ENCODE measurements at places on chromosomes 4 and X. TPM values are rescaled to one million over a fixed set of nuclear protein-coding genes. Genes with fewer than 3 reads are reported as not detected.

The MID1 gene
- total RNA-seq: 35.5 TPM

The MTTP gene
- not detected for total RNA-seq

The ADAMTS3 gene
- 1.1 TPM for total RNA-seq

The AFF2 gene
- 0.65 TPM for total RNA-seq

The WAS gene
- total RNA-seq: not detected

The NAT8L gene
- total RNA-seq: 0.36 TPM

The ADGRA3 gene
- total RNA-seq: 15.7 TPM

The TLR6 gene
- total RNA-seq: 0.54 TPM

The FABP2 gene
- not detected for total RNA-seq

The SORCS2 gene
- total RNA-seq: 0.16 TPM

The NPY1R gene
- total RNA-seq: 3.6 TPM

The TRIM61 gene
- total RNA-seq: 2.7 TPM

The ODAPH gene
- total RNA-seq: not detected

The ATOH1 gene
- not detected for total RNA-seq

The PITX2 gene
- total RNA-seq: not detected

The ANXA3 gene
- total RNA-seq: 20.6 TPM

The POU3F4 gene
- not detected for total RNA-seq

The SLC9B1 gene
- 0.72 TPM for total RNA-seq

The EDA gene
- total RNA-seq: 3.4 TPM

The F9 gene
- total RNA-seq: not detected

The ATP7A gene
- 7.4 TPM for total RNA-seq

The DNAAF6 gene
- total RNA-seq: not detected

The HMX1 gene
- total RNA-seq: not detected

The SPANXD gene
- total RNA-seq: not detected

The TCEAL6 gene
- total RNA-seq: not detected

The MAGED4 gene
- total RNA-seq: 19.8 TPM

The CT55 gene
- total RNA-seq: not detected

The HELT gene
- not detected for total RNA-seq

The OPN1MW2 gene
- total RNA-seq: not detected

The GASK1B gene
- total RNA-seq: 88.6 TPM

The RENBP gene
- 0.54 TPM for total RNA-seq

The PSAPL1 gene
- total RNA-seq: under 0.01 TPM

The CXCL1 gene
- 191 TPM for total RNA-seq

The CT45A2 gene
- total RNA-seq: not detected

The PRAF2 gene
- total RNA-seq: 56.5 TPM

The SPACA5 gene
- not detected for total RNA-seq

The EGF gene
- not detected for total RNA-seq

The MAGEB17 gene
- not detected for total RNA-seq

The SLC25A14 gene
- total RNA-seq: 6.3 TPM

The TLR10 gene
- not detected for total RNA-seq

The NXF2 gene
- total RNA-seq: not detected

The GLRB gene
- total RNA-seq: 1.5 TPM

The HSPA4L gene
- 0.54 TPM for total RNA-seq

The SNX12 gene
- 63.3 TPM for total RNA-seq

The SPANXB1 gene
- total RNA-seq: not detected

The MAGEA12 gene
- total RNA-seq: not detected

The ALB gene
- total RNA-seq: not detected

The LRCH2 gene
- 0.72 TPM for total RNA-seq

The SUPT20HL2 gene
- not detected for total RNA-seq

The MAGIX gene
- 4.4 TPM for total RNA-seq

The SHOX gene
- not detected for total RNA-seq

The PLRG1 gene
- 39.0 TPM for total RNA-seq

The UGT8 gene
- total RNA-seq: not detected

The NR0B1 gene
- not detected for total RNA-seq

The CXCL6 gene
- total RNA-seq: 742 TPM

All from cardiac atrium fibroblast (primary cell).